Retina (tissue), 1 donor: ENCODE measurements at places on chromosomes 3 and 15.
A peak's percentile ranks its signal among the peaks of the same experiment; 100 is the strongest.

- peak; percentile 40 for DNase-seq
Observed at GRCh38 chr3:24683633-24684384, 189.2 kb upstream of the THRB start.

GRCh38 chr3:140597364-140597763 lies 80.5 kb upstream of the TRIM42 start:
- DNase-seq = no peak

DNA sequence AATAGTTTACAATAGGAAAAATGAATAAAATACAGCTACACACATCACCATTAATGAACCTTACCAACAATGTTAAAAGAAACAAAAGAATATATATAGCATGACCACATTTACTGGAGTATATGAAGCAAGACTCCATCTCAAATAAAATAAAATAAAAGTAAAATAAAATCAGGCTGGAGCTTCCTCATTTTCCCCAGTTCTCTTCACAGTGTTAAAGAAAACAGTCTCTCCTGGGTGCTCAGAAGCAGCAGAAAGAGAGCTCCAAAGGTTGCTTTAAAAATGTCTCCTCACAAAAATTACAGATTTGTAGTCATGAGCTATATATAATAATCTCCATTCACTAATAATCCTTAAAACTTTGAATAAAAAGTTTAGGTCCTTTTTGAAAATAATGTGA lies 48.8 kb downstream of the PIK3CB start:
- DNase-seq = no peak

DNA sequence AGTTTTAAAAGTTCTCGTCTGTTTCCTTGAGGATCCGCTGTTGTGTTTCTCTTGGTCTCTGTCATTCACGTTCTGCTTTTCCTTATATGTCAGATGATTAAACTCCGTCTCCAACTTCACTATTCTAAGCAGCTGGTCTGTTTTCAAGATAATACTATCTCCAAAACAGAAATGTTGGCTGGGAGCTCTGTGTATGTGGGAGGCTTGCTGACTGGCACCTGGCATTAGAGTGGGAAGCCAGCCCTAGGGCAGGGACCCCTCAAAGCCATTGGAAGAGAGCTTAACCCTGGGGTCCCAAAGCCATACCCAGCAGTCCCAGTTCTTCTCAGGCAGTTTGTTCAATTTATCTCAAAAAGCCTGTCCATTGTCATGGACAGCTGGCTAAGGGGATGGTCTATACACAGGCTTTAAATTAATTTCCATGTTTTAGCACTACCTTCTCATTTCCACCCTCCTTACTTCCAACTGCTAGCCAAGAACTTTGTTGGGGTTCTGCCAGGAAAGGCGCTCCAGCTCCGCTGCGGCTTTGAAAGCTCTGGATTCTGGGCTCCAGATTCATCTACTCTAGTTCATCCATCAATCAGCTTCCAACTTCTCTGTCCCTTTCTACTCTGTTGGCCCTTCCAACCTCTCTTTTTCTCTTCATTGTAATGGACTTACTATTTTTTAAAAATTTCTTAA lies 9.2 kb downstream of the BTBD1 start:
- DNase-seq = no peak

DNA sequence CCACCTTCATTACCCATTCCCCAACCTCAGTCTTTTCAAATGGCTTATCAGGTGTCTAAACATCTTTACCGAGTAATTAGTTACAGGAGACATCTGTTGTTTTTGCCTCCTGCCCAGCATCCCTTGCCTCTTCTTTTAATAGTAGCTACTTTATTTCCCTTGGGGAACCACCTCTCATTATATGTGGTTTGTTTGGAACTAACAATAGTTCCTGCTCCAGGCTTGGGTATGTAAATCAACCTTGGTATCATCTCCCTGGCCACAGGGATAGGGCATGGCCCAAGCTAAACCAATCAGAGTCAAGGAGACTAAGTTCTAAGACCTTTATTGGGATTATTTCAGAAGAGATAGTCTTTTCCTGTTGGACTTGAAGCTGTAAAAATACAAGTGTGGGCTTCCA lies 76.6 kb downstream of the ETV5 start:
- DNase-seq = no peak

GRCh38 chr3:142088522-142088921 lies 60.8 kb downstream of the TFDP2 start:
- DNase-seq = no peak

DNA sequence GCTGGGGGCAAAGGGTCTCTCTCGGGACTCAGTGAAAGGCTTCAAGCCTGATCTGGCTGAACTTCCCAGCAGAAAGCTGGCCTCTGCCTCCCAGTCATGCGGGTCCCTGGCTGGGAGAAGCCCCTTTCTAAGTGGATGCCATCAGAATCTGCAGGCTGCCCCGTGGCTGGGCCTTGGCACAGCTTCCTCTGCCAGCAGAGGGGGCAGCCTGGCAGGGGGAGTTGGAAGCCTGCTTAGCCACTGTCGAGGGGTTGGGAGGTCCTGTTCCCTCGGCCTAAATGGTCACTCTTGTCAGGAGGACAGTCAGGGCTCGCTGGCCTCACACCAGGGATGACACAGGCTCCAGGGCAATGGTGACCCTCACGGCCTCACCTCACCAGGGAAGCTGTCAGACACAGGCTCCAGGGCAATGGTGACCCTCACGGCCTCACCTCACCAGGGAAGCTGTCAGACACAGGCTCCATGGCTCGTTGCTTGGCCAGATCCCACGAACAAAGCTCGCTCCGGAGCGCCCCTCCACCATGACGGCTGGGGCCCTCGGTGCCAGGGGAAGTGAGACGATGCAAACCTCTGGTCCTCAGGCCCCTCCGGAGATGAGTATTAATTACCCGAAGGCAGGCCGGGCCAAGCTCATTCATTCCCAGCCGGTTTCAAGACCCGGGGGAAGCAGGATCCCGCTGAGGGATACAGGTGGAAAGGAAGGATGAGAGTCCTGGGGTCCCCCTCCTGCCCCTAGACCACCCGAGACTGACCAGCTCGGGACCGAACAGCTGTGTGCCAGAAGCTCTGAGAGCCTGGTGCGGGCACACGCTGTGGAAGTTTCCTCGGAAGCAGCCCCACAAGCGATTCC lies 151.0 kb downstream of the CHSY1 start:
- no peak for DNase-seq

DNA sequence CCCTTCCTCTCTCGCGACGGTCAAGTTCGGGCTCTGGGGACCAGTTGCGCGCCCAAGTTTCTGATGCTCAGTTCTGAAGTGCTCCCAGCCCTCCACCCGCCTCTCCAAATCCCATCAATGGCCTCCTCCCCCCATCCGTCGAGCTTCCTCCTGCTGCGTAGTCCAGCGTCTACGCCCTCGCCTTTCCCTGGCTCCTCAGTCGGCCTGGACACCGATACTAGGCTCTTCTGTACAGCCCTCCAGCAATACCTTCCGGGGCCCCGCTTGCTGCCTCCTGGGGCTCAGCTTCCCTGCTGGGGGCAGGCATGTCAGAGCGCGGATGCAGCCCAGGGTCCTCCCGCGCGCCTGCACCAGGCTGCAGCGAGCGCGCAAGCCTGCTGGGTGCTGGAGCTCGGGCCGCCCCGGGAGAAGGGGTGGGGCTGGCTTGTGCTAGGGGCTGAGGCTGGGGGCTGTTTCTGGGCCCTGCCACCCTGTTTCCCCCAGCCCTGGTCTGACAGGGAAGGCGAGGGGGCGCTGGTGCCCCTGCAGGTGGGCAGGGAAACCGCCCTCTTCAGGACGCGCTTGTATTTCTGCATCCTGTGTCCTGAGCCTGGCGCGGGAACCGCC lies 353.3 kb upstream of the SUCLG2 start:
- DNase-seq = peak; percentile 83

DNA sequence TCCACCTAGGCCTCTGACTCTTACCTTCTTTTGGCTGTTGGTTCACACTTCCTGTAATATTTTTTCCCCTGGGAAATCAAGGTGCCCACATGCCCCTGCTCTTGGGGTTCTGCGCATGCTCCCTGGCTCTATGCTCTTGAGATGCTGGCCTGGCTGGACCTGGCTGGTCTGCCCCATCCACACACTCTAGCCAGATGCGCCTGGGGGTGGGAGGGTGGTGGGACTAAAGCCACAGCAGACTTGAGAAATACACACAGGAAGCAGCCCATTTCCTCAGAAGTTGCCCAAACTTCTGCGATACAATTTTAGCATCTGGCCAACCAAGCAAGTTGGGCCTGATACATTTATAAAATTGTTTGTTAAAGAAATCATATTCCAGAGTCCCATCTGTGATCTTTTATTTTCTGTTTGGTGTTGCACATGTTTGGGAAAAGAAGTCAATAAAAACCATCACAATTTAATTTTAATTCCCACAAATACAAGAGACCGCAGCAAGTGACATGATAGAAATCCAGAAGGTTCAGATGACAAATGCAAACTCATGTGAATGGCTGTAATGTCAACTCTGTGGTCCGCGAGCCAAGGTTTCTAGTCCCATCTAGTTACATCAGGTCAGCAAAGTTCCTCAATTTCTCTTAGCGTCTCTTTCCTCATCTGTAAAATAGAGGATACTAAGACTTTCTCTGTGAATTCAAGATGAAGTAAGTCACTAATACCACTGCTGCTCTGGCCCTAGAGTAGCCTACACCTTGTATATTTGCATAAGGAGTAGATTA lies 55.9 kb upstream of the MEF2A start:
- DNase-seq = no peak
